ENCODE measurements at places on chromosomes 6 and 20.
A peak's percentile ranks its signal among the peaks of the same experiment; 100 is the strongest.

GRCh38 chr20:6157345-6157744, 34.5 kb upstream of the FERMT1 start:
- DNase-seq, result no peak

DNA sequence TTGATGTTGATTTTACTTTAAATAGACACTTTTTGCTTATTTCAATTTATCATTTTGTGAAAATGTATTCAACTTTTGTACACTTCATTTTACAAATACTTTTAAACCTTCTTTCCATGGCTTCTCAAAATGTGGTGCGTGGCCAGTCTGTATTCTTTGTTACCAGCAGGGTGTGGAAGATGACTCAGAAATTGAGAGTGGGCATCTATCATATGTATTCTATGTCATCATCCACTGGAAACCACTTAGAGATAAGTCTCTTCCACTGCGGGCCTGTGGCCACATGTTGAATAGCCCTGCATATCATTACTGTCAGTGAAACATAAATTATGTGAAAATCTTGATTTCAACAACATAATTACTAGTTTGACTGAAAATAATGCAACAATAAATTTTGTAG, 52.6 kb upstream of the MC3R start:
- no peak for DNase-seq

- no peak for DNase-seq
Observed at GRCh38 chr20:49306903-49307620, 29.2 kb upstream of the ZNFX1 start.

- DNase-seq, result no peak
Observed at GRCh38 chr20:64062276-64062595, 762 bp upstream of the TCEA2 start.

DNA sequence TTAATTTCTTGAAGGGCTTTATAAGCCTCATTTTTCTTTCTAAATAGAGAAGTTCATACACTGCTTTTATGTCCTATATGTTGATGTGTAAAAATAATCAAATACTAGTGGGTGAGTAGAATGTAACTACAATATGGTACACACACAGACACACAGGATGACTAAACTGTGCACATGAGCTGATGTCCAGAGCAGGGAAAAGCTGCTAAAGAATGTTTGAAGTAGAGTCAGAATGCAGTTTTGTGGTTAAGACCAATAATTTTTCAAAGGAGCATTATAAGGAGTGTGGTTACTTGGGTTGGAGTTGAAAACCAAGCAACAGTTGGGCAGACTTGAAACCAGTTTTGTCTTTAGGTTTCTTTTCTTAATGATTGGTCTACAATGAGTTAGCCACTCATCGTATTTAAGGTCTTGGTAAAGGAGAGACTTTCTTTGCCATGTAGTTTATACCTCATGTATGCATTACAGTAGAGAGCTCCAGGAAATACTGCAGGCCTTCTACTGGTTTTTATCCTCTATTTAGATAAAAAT, 196.6 kb downstream of the ESR1 start:
- no peak for DNase-seq

GRCh38 chr20:59157961-59158541, 5.6 kb upstream of the ZNF831 start:
- no peak for DNase-seq

DNA sequence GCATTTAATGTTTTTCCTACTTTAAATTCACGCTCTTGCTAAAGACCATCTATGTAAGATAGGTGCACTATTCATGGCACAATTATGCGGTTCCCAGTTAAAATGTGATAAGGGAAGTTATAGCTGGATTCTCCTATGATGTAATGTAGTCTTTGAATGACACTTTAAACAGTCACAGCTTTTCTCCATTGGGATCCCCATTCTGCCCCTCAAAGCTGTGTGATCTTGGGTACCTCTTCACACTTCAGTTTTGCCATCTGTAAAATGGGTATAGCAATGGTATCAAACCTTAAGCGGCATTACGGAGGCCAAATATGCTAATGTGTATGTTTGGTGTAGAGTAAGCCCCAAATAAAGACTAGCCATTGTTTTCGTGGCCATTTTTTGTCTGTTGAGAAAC, 64.7 kb upstream of the ZNF217 start:
- no peak for DNase-seq

- DNase-seq, result no peak
Observed at GRCh38 chr6:24188578-24189080, 62.6 kb downstream of the NRSN1 start.

- DNase-seq, result no peak
Observed at GRCh38 chr20:40677343-40677924, 11.6 kb downstream of the MAFB start.

DNA sequence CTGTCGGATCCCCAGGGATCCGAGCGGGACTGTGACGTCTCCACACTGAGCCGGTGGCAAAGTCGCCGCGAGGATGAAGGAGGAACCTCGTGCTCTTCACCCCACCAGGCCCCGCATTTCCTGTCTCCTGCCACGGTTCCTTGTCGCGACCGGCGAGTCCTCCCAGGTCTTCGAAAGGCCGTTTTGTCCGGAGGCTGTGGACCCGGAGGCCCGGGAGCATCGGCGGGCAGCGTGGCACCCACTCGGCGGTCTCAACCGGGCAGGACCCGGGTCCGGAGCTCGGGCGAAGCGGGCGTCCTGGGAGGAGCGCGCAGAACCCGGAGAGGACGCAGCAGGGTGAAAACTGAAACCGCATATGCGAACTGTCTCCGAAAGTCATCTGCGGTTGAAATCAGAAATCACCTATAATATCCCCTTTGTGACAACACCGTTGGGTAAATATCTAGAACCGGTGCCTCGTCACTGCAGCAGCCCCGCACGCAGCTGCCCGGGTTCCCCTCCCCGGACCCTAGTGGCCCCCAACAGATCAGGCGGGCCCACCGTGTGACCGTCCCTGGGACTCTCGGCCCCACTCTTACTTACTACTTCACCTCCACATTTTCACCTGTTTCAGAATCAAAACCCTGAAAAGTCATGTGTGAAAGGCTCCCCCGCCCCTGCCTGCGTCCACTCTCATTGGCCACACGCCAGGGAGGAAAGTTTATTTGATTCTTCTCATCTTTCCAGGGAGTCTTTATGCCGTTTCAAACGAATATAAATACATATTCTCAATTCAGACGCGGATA, 3.1 kb upstream of the ULBP2 start:
- peak; percentile 65 for DNase-seq

GRCh38 chr6:48994811-48995210, 468.2 kb downstream of the MMUT start:
- DNase-seq, result no peak

- DNase-seq, result no peak
Observed at GRCh38 chr6:21807299-21808044, 213.9 kb downstream of the SOX4 start.

DNA sequence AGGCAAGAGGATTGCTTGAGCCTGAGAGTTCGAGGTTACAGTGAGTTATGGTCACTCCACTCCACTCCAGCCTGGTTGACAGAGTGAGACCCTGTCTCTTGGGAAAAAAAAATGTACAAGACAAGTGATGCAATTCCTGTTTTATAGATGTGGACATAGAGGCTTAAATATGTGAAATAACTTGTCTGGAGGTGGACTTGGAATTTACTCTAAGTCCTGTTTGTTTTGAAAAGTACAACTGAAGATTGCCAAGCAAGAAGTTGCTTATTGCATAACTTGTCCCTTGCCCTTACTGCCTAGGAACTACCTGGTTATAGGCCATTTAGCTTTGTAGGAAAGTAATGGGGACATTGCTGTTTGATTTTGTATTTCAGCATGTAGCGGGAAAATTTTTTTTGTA, 26.0 kb upstream of the ADIG start:
- no peak for DNase-seq

DNA sequence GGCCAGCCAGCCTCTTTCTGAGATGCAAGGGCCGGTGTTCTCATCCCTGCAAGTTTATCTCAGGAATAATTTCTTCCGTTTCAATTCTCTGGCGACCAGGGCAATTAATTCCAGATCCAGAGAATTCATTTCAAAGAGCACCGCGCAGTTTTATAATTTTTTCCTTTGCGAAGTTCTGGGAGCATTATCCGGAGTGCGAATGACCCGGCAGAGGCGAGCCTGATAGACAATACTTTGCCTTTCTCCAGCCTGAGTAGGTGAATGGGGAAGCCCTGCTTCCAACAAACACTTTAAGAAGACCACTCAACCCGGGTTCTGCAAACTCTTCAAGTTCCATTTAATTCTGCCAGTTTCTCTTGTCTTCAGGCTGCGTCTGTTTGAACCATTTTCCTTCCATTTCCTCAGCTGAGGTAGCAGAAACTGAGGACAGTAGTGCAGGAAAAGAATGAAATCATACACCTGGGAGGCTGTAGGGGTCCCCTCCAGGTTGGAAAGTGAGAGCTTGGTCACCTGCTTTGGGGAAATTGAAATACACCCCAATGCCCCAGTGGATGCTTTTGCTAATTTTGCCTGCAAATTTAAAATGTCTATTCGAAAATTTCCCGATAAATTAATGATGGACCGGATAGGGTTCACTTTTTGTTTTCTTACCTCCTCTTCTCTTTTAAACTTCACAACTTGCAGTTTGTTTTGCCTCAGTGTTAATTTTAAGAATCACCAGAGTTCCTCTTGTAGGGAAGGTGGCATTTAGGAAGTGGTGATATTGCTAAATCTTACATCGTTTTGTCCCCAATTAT, 1.1 kb downstream of the VGLL2 start:
- DNase-seq, result no peak

DNA sequence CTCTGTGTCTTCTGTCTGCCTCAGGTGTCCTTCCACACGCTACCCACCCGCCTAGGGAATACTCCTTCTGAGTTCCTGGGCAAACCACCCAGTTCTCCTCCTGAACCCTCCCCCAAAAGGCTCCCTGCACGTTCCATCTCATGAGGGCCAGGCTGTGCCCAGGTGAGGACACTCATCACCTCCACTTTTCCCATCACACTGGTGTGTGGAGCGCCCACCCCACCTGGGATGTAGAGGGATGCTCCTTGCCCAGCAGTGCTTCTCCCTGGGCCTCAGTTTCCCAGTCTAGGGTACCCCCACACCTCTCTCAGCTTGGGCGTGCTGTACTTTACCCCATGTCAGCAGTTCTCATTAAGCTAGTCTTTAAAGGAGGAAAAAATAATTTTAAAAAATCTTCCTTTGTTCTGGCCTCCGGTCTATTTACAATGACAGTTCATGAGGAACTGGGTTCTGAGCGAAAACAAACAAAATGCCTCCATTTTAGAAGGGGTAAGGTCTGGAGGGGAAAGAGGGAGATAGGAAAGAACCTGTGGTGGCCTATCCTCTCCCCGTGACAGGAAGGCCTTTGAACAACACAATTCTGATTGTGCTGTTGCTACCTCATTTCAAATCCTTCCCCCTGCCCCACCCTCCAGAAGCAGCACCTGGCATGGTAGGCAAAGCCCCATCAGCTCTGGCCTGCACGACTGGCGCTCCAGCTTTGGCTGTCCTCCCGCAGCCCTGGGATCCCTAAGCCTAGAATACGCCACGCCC, 1.7 kb upstream of the C20orf203 start:
- no peak for DNase-seq

- no peak for DNase-seq
Observed at GRCh38 chr20:53281557-53282117, 309.5 kb downstream of the TSHZ2 start.

DNA sequence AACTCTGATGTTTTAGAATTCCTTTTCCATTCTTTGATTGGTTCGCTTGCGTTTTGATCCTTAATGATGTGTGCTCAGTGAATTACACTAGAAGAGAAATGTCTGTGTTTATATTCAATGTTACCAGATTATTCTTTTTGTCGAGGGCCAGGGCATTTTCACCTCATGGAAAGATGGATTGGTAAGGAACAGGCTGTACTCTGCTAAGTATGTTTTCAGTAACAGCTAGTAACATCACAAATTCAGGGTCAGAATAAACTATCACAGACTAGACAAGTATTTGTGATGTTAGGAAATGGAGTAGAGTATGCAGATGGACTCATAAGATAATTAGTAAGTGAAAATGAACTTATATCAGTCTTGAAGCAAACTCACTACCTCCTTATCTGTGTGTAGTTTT, 235.6 kb downstream of the SOX4 start:
- DNase-seq, result no peak

DNA sequence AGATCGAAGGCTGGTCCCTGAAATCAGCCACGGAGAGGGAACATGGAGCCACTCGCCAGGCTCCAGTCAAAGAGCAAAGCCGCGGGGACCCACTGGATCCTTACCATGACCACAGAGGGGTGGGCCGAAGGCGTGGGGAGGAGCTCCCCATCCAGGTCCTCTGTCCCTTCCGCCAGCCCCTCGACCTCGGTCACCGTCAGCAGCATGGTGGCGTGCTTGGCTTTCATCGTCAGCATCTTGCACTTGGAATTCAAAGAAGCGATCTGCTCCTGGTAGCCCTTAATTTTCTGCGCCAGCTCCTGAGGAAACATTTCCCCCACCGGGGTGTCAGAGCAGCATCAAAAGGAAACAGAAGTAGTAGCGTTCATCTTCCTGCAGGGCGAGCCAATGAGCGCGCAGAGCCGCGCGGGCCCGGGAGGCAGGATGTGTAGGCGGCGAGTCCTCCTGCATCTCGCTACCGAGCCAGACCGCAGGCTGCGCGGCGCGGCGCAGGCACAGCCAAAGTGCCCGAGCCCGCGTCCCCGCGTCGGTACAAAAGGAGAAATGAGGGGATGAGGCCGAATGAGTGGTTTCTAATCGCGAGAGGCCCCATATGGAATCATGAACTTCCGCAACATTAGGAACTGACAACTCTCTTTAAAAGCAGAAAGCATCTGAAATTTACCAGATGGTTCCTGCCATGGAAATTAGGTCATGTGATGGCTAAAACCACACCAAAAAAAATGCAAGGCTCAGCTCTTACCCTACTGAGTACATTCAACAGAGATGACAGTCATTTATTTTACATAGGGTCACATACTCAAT, 335.2 kb downstream of the SYNE1 start:
- DNase-seq, result peak; percentile 83

DNA sequence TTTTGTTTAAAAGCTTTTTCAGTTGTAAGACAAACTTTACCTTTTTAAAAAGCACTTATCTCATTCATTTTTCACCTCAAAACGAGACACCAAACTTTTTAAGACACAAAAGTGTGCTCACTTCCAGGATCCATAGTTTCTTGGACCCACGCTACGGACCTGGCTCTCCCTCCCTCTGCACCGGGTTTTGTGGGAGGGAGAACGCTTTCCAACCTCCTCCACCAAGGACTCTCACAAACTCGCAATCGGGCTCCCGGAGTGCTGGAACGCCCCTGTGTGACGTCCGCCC, 436 bp downstream of the CAGE1 start:
- no peak for DNase-seq

DNA sequence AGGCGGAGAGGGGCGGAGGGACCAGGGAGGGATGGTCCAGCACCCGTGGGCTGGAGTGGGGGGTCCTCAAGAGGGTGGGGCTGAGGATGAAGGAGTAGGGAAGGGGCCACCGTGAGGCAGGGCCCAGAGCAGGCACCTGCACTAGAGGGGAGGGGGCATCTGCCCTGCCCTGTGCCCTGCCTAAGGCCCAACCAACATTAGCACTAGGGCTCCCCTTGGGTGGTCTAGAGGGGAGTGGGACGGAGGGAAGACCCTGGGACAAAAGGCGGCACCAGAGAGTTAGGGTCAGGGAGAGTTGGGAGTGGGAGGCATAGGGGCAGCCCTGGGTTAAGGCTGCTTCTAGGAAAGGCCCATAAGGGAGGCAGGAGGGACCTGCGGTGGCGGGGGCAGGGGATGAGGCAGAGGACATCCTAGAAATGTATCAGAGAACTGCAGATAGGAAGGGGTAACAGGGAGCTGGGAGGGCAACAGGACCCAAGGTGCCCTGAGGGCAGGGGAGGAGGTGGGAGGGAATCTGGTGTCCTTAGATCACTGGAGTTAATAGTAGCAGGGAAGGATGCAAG, 24.5 kb downstream of the HLA-F start:
- no peak for DNase-seq

- no peak for DNase-seq
Observed at GRCh38 chr6:73796881-73797280, 100.9 kb downstream of the CD109 start.

Measured in CD4-positive, alpha-beta T cell treated with Interferon alpha-2 for 1 hour (primary cell).